Skeletal muscle cell (primary cell): ENCODE measurements at places on chromosomes 5 and 9.

DNA sequence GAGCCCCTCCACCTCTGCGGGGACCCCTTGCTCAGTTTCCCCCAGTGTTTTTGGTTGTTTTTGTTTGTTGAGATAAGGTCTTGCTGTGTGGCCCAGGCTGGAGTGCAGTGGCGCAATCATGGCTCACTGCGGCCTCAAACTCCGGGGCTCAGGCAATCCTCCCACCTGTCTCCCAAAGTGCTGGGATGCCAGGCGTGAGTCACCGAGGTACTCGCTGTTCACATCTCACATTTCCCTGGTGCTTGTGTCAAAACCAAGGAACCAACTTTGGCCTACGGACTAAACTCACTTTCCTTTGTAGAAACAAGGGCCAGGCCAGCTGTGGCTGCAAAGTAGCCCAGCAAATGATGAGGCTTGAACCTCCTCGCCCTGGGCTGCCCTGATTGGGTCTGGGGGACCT lies 9.7 kb upstream of the AJM1 start:
- DNase-seq: no peak

DNA sequence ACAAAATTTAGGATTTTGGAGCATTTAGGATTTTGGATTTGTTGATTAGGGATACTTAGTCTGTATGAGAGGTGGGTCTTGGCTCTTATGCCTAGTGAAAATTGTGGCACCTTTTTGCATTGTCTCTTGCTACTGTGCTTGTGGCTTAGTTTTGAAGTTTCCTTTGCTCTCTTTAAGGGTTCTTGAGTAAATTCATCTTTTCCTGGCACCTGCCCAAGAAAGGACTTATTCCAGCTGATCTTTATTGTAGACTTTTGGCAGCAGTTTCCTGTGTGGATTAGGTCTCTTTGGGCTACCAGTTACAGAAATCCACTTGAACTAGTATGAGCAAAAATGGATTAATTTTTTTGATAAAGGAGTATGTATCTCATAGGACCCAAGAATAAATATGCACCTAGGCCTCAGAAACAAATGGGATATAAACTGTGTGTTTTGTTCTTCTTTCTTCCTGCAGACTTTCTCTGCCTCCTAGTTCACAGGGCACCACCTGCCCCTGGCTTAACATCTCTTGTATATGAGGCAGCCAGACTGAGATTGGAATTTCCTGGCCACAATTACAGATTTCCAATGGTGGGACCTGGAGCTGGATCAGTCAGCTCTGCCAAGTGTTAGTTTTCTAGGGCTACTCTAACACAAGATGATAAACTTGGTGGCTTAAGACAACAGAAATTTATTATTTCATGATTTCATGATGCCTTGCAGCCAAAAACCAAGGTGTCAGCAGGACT lies 44.6 kb downstream of the FOCAD start:
- DNase-seq: peak; percentile 6

DNA sequence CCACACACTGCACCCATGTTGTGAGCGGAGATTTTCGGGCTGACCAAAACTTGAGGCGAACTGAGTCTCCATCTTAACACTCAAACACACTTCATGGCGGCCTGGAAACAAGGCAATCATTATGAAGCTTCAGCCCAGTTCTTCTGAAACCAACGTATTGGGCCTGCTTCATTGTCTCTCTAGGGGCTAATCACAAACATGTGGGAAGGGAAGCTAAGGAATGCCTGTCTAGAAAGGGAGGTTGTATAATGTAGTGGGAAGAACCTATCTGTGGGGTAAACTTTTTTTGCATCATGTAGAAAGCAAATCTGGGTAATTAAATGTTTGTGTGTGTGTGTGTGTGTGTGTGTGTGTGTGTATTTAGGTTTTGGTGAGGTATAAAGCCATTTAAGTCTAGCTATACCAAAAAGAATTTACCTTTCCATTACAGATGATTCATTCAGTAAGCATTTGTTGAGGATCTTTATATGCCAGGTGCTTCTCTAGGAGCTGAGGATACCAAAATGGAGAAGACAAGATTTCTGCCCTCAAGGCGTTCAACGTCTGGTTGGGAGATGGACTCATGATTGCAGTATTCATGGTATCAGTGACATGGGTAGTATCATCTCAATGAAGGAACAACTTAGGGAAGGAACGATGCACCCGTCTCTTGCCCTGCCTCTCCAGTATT lies 29.4 kb downstream of the SLC1A3 start:
- no peak for DNase-seq

DNA sequence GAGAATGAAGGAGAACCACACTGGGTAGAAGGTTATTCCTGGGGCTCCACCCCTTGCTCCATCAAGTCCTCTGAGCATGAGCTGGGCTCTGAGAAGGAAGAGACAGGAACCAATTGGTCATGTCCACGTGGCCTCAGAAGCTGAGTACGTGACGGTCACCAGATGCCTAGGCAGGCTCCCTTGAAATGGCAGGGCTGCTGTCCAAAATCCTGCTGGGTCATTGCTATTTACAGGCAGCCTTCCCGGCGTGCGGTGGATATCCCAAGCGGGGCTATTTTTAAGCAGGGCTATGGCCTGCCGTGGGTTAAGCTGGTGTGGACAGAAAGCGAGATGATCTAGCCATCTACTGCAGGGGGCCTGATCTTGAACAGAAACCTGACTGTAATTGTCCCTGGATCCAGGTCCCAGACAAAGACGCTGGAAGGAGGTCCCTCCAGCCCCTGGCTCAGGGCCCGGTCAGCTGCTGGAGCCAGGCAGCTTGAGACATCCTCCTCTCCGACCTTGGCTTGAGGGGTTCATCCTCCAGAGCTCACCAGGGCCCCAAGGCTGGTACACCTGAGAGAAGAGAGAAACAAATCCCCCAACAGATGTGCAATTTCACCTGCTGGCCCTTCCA lies 550 bp upstream of the CKMT2 start:
- DNase-seq: no peak

GRCh38 chr5:14630671-14631070 lies 33.8 kb upstream of the OTULIN start:
- DNase-seq: no peak

GRCh38 chr9:9950813-9951212 lies 662.0 kb downstream of the PTPRD start:
- peak; percentile 1 for DNase-seq
